T-helper 1 cell (primary cell): ENCODE measurements at places on chromosomes 1 and 21.

- DNase-seq: no peak
Observed at GRCh38 chr21:45379901-45380330, 25.0 kb upstream of the COL18A1 start.

- no peak for DNase-seq
Observed at GRCh38 chr1:71364236-71364635, 283.4 kb upstream of the ZRANB2 start.

- no peak for DNase-seq
Observed at GRCh38 chr1:205069371-205070125, 14.7 kb downstream of the TMEM81 start.

DNA sequence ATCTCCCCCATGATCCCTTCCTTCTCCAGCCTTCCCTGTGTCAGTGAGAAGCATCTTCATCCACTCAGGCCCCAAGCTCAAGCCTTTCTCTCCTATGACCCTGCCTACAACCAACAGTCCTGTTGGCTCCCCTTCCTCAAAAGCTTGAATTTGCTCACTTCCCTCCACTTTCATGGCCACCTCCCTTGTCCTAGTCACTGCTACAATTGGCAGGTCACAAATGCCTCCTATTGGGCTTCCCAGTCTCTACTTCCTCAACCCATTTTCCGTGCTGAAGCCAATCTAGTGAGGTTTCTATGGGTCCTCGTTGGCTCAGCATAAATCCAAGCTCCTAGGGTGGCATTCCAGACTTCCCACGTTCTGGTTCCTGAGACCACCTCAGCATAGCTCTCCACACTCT, 40.2 kb upstream of the SLC6A9 start:
- no peak for DNase-seq

DNA sequence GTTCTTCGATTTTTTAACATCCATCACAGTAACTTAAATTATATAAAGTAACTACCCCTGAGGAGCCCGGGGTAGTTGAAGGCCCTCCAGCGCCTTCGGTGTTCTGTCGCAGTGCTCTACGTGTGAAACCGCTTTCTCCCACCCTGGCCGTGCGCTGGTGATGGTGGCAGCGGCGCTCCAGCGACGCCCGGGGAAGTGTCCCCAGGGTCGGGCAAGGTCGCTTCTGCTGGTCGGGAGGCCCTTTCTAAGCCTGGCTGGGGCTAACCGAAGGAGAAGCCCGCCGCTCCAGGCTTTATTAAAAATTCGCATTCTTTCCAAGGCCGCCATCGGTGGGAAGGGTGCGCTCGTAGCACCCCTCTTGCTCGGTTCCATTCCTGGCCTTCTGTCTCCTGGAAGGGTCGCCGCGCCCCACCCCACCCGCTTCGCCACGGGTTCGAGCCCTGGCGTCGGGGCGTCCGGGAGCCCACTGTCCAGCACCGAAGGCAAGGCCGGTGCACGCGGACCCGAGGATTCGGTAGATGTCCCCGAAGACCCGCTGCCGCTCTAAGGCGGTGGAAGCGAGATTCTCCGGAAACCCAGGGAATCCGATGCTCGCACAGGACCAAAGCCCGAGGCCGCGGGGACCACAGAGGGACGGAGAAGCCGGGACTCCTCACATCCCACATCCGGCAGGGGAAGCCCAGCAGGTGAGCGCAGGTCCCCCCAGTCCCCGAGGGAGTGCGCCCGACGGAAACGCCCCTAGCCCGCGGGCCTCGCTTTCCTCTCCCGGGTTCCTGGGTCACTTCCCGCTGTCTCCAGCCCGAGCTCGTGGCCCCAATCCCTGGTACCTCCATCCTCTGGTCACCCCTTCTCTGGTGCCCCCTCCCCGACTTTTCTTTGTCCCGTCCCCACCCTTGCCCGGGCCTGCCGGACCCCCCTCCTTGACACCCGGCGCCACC, 685 bp upstream of the RIPPLY3 start:
- DNase-seq: no peak

DNA sequence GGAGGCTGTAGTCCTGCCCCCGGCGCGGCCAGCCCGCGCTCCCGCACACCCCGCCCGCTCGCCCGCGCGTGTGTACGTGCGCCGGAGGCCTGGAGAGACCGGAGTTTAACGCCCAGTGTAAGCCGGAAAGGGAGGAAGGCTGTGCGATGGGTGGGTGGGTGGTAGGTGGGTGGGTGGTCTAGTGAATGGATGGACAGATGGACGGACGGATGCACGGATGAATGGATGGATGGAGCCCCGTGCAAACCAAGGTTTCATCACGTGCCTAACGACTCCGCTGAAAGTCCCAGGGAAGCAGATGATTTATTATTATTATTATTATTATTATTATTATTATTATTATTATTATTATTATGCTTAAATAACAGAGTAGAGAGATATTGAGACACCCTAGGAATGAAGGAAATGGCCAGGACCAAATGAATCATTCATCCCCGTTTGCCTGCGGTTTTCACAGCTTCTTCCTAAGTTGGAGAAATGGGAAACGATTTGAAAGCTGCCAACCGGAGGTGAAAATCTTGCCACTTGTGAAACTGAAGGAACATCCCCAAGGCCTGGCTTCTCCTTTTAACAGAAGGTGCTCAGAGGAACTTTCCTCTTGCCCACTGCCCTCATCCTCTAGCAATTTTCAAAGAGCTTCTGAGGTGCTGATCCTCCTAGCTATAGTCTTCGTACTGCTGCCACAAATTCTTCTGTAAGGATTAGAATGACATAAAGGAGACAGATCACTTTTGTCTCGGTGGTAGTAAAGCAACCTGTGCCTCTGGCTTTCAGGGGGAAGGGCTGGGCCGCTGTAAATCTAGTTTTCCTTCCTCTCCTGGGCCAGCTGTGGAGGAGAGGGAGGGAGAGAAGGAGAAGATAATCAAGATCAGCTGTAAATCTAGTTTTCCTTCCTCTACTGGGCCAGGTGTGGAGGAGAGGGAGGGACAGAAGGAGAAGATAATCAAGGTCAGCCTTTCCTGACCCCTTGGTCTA, 648 bp upstream of the RGS7 start:
- no peak for DNase-seq

GRCh38 chr1:203789966-203790365, 5.5 kb upstream of the ZBED6 start:
- DNase-seq: no peak

GRCh38 chr1:109392788-109393616, 4.7 kb downstream of the SORT1 start:
- no peak for DNase-seq

DNA sequence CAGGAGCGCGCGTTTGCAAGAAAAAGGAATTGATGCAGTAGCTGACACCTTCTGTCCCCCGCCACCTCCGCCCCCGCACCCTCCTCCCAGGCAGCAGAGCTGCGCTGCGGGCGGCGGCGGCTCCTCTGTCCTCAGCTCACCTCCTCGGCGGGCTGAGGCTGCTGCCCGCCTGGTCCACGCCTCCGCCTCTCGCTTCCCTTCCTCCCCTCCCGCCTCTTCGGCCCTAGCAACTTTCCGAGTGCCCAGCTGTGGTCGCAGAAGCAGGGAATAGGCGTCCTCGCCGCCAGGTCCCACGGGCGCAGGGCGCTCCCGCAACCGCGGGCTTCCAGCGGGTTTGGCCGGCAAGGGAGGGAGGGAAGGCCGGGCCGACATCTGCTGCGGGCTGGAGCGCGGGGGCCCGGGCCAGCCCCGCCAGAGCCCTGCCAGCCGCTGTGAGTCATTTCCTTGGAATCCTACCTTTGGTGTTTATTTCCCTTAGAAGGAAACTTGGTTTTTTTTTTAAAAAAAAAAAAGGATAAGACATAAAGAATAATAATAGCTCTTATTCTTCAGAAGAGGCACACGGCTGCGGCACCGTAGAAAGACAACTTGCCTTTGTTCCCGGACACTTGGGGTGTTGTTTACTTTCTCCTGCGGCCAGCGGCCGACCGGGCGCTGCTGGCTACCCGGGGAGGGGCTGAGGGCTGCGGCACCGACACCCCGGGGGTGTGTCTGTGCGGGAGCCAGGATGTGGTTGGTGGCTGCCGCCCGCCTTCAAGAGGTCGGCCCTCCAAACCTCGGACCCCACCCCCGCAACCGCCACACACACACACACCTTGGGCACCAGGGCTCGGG, 1.1 kb downstream of the SERTAD4 start:
- no peak for DNase-seq

- DNase-seq: peak; percentile 25
Observed at GRCh38 chr1:2415801-2416208, 3.4 kb upstream of the PEX10 start.

DNA sequence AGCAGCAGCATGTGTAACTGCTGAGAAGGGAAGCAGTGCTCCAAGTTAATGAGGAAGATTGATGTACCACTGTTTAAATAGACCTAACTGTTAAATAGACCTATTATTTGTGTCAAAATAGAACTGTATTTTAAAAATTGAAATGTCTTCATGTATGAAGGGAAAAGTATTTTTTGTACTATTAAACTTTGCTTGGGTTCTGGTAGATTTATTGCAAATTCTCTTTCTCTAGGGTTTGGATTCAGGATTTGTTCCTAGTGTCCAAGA, 128.3 kb downstream of the OSBPL9 start:
- no peak for DNase-seq

- DNase-seq: no peak
Observed at GRCh38 chr21:42395302-42395701, 550 bp downstream of the TMPRSS3 start.

- no peak for DNase-seq
Observed at GRCh38 chr1:223308136-223308535, 55.8 kb downstream of the SUSD4 start.

GRCh38 chr1:236896716-236897115, 101.6 kb downstream of the MTR start:
- DNase-seq: no peak

DNA sequence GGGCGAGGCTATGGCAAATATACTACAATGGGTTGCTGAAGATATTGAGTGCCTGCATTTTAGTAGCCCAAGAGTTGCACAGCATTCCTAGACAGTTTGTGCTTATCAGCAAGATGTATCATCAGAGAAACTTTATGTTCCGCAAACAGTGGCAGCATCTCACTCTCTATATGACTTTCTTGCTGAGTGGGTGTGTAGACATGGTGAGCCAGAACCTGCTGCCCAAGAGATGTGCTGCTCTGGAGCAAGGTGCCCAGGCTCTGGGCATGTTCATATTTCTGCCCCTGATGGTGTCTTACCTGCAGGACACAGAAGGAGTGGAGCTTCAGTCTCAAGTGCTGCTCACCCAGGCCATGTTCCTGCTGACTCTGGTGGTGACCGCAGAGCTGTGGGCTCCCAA, 8.2 kb upstream of the RGSL1 start:
- no peak for DNase-seq

DNA sequence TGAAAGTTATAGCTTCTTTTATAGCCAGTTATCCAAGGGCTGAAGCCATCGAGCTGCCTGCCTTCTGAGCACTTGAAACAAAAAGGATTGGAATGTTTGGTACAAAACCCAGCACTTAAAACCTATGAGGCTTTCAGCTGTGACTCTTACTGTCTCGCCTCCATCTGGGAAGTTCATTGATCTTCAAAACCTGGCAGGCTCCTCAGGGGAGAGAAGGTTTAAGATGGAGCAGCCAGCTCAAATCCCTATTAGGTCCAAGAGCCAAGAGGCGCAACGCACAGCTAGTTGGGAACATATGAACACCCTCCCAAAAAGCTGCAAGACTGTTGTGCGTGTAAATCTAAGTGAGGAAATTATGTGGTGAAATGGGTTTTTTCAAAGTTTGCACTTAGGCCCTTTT, 33.4 kb downstream of the BACE2 start:
- DNase-seq: no peak

GRCh38 chr21:18370301-18370700, 33.3 kb downstream of the TMPRSS15 start:
- DNase-seq: no peak

GRCh38 chr1:207892764-207893163, 18.2 kb downstream of the CD34 start:
- no peak for DNase-seq

GRCh38 chr1:59375321-59376220, 78.7 kb downstream of the FGGY start:
- no peak for DNase-seq

GRCh38 chr1:17347769-17348592, 24.0 kb upstream of the PADI6 start:
- DNase-seq: no peak

DNA sequence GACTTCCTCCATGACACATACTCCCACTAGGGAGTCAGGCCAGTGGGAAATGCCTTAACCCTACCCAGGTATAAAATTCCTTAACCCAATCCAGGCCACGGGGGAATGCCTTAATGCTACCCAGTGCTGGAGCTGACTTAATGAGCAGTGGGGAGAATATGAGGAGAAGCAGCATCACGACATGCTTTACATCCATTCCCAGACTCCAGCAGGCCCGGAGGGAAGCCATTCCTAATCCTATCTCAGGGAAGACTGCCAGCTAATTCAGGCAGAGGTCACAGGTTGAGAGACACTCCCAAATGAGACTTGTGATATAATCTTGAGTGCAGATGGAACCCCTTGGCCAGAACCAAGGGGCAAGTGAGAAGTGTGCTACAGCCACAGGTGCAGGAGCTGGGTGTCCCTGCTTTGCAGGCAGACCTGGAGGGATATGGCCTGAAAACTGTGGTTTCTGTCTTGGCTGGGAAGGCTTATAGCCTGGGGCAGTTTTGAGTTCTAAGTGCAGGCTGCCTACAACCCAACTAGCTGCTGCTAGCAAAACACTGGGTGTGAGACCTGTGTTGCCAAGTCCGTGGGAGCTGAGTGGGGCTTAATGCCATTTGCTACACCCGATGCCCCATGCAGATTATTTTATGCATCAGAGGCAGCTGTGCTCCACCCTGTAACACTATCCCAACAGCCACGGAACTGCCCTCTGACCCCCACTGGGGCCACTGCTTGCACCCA, 45.1 kb upstream of the GUCA2A start:
- DNase-seq: no peak

DNA sequence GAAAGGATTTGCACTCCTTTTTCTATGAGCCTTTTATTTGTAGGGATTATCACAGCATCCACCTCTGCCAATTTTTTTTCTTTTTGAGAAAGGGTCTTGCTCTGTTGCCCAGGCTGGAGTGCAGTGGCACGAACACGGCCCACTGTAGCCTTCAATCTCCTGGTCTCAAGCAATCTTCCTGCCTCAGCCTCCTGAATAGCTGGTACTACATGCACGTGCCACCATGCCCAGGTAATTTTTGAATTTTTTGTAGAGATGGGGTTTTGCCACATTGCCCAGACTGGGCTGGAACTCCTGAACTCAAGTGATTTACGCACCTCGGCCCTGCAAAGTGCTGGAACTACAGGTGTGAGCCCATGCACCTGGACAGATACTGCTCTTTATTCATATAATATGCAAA, 2.1 kb downstream of the SAMSN1 start:
- DNase-seq: no peak

- no peak for DNase-seq
Observed at GRCh38 chr1:28971980-28972771, 57.8 kb downstream of the EPB41 start.

- DNase-seq: no peak
Observed at GRCh38 chr1:169681140-169681539, 30.3 kb downstream of the SELL start.
